ENCODE measurements at places on chromosomes 5 and 9.

DNA sequence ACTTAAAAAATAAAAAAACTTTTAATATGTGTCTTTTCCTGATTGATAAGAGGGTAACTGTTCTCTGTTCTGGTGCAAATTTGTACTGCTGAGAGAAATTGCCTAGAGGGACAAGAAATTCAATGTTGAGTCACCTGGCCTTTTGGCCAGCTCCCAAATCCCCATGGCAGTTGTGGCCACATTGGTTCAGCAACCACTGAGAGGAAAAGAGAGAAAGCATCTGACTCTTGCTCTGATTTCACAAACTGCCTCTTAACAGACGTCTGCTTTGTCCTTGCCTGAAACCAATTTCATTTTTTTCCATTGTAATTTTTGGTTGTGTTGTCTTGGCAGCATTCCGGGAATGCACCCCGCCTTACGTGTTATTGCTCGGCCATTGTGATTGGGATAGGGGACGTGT is 42.4 kb downstream of the NTRK2 start:
- no peaks in the 10 kb centered on the region for H3K27me3 ChIP-seq
- peak; percentile 59 for DNase-seq
- H3K4me1 ChIP-seq: no peaks in the 10 kb centered on the region
- no peaks in the 10 kb centered on the region for H3K36me3 ChIP-seq
- H3K4me3 ChIP-seq: no peak overlapping the region
- H3K27ac ChIP-seq: no peak overlapping the region

GRCh38 chr5:6401410-6401809 is 23.1 kb upstream of the MED10 start:
- no peaks in the 10 kb centered on the region for H3K4me1 ChIP-seq
- H3K4me3 ChIP-seq: no peak overlapping the region
- no peak overlapping the region for H3K27ac ChIP-seq
- DNase-seq: no peak
- no peaks in the 10 kb centered on the region for H3K27me3 ChIP-seq

DNA sequence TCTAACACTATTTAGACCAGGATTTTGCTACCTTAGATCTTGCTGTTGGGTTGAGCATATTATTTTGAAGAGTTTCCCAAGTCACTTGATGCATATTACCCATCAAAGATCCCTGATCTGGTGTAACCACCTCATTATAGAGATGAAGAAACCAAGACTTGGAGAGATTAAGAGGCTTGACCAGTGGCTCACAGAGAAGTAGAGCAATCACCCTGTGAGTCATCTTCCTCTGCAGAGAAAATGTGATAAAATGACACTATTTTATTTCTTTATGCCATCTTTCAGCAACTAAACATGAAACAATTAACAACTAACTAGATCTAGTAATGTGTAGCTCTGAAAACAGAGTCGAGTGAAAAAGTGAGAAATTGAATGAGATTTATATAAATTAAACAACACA is 76.1 kb downstream of the KIF4B start:
- H3K27me3 ChIP-seq: no peaks in the 10 kb centered on the region
- no peaks in the 10 kb centered on the region for H3K4me1 ChIP-seq
- H3K27ac ChIP-seq: no peak overlapping the region

- H3K4me3 ChIP-seq: no peak overlapping the region
- H3K27me3 ChIP-seq: no peaks in the 10 kb centered on the region
- H3K36me3 ChIP-seq: no peaks in the 10 kb centered on the region
These were observed 441.8 kb upstream of the TLE4 start for GRCh38 chr9:79129865-79130480.

DNA sequence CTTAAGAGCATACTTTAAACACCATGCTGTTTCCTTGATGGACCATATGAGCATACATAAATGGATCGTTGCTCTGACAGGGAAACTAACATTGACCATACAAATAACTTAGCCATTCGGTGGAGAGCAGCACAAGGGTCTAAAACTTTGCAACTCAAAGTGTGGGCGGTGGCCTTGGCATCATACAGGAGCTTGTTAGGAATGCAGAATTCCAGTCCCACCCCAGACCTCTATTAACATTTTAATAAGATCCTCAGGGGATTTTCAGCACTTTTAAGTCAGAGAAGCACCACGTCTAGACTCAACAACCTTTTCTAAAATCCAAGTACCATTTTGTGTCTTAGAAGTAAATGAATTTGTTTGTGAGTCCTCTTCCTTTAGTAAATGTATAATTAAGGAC is 260.9 kb downstream of the EBF1 start:
- no peaks in the 10 kb centered on the region for H3K4me1 ChIP-seq
- H3K4me3 ChIP-seq: no peak overlapping the region
- no peak for DNase-seq
- H3K36me3 ChIP-seq: no peaks in the 10 kb centered on the region
- no peak overlapping the region for H3K27ac ChIP-seq

DNA sequence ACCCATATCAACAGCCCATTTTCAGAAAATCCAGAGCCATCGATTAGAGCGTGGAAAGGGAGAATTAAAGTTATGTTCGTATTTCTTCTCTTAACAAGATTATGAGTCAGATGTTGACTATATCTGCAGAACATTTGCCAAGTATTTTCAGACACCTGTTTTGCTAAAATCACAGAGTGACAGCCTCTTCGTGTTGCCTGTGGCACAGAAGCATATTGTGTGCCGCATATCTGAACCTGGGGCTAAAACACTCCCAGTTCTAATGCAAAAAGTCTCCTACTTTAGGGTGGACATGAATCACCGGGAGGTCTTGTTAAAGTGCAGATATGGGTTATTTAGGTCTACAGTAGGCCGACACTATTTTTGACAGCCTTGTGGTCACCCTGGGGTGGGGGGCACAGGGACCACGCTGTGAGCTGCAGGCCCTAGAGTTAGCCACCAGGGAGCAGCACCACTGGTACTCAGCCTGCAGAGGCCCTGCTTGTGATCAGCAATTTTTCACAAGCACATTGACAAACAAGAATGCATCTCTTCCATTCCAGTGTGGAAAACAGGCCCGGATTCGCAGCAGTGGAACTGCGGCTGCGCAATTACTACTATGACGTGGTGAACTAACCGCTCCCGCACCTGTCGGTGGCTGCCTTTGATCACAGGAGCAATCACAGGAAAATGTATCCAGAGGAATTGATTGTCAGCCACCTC is 93.5 kb downstream of the SYK start:
- H3K27ac ChIP-seq: no peak overlapping the region
- H3K4me1 ChIP-seq: no peaks in the 10 kb centered on the region
- DNase-seq: no peak
- H3K4me3 ChIP-seq: no peak overlapping the region
- no peaks in the 10 kb centered on the region for H3K27me3 ChIP-seq

DNA sequence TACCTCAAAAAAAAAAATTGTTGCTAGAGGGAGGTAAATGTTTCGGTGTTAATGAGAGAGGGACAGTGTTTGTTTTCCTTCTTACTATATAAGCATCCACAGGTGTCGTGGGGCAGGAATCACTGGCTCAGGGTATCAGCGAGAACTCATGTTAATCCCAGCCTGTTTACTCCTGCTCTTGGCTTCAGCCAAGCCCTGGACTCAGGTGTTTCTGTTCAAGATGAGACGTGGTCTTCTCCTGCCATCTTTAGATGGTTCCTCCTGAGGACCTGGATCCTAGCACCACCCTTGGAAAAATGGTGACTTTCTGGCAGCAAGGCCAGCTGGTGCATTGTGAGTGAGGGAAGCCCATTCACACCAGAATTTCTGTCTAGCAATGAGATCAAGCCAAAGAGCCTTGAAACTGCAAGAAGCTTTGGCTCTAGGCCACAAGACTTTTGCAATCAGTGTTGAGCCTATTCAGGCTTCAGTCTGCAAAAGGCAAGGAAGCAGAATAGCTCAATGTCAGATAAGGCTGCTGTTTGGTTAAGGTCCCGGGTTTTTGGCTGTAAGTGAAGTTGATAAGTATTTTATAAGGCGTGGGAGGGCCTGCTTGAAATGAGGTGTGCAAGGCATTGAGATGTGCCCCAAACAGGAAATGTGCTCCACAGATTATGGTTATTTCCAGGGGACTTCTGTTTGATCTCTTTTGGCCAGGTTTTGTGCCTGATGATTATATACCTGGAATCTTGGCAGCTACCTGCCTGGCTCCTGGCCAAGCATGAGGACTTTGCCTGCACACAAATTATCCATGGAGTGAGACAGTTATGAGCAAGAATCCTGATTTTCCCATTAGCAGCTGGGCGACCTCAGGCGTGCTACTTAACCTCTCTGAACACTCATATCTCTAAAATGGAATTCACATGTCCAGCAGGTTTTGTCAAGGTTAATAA is 99.8 kb downstream of the TENT4A start:
- no peak overlapping the region for H3K4me3 ChIP-seq
- H3K27me3 ChIP-seq: no peaks in the 10 kb centered on the region
- DNase-seq: peak; percentile 80
- H3K36me3 ChIP-seq: no peaks in the 10 kb centered on the region
- H3K4me1 ChIP-seq: peaks cover 23% of the 10 kb centered on the region

- H3K27ac ChIP-seq: no peak overlapping the region
- DNase-seq: no peak
- H3K27me3 ChIP-seq: no peaks in the 10 kb centered on the region
- no peaks in the 10 kb centered on the region for H3K36me3 ChIP-seq
- H3K4me1 ChIP-seq: no peaks in the 10 kb centered on the region
These were observed 9.6 kb downstream of the TMOD1 start for GRCh38 chr9:97510797-97511654.

- H3K27me3 ChIP-seq: no peaks in the 10 kb centered on the region
- no peak overlapping the region for H3K27ac ChIP-seq
- no peaks in the 10 kb centered on the region for H3K36me3 ChIP-seq
These were observed 499.1 kb upstream of the GRIN3A start for GRCh38 chr9:102237520-102237919.

DNA sequence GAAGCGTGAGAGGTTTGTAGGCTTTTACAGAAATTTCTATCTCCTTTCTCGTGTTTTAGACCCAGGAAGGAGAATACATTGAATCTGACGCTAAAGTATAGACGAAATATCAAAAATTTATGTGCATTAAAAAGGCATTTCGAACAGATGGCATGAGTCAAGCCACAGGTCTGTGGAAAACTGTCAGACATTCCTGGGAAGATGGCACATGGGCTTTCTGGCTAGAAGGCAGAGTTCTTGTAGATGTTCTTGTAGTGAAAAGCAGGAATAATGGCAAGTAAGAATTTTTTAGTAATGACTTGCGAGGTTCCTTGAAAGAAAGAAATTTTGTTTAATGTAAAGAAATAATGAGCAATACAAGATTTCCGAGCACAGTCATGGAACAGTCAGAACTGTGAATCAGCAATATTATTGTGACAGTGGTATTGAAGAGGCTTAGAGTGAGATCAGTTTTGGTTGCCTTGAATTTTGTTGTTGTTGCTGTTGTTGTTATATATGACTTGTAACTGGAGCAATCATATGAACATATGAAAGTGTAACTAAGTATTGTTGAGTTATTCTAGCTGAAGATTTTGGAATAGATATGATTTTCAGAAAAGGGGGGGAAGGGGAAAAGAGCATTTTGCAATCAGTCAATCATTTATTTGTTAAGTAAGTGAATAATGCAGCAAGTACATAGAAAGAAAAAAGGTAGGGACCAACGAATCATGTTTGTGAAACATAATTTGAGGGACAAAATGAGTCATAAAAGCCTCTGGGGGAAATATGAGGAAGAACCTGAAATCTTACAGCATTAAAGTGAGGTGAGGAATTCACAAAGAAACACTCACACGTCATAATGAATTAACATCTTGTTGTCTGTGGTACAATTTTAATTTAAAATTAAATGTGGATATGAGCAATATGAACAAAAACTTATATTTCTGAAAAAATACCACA is 339.0 kb upstream of the CTNND2 start:
- H3K36me3 ChIP-seq: no peaks in the 10 kb centered on the region
- no peak overlapping the region for H3K27ac ChIP-seq
- no peaks in the 10 kb centered on the region for H3K4me1 ChIP-seq
- no peaks in the 10 kb centered on the region for H3K27me3 ChIP-seq
- no peak overlapping the region for H3K4me3 ChIP-seq

- no peak overlapping the region for H3K27ac ChIP-seq
- no peaks in the 10 kb centered on the region for H3K27me3 ChIP-seq
- no peak overlapping the region for H3K4me3 ChIP-seq
- no peaks in the 10 kb centered on the region for H3K36me3 ChIP-seq
- DNase-seq: no peak
These were observed 42.9 kb upstream of the GRIA1 start for GRCh38 chr5:153447534-153447933.

DNA sequence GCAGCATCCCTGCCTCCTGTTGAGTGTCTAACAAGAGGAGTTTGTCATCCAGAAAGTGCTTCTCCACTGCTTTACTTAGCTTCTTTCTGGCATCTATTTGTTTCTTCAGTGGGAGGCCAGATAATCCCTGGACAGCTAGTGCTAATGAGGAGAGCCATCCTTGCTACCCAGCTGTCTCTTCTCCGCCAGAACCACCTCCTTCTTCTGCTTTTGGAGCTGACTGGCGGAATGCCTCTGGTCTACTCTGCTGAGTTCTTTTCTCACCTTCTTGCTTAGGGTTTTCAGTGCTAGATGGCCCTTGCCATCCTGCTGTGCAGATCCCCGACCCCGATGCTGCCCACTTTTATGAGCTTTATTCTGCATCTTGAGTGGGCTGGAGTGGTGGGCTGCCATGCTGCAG is 145.8 kb downstream of the GPBP1 start:
- H3K4me1 ChIP-seq: no peaks in the 10 kb centered on the region
- no peak for DNase-seq
- H3K27ac ChIP-seq: no peak overlapping the region
- H3K27me3 ChIP-seq: no peaks in the 10 kb centered on the region

DNA sequence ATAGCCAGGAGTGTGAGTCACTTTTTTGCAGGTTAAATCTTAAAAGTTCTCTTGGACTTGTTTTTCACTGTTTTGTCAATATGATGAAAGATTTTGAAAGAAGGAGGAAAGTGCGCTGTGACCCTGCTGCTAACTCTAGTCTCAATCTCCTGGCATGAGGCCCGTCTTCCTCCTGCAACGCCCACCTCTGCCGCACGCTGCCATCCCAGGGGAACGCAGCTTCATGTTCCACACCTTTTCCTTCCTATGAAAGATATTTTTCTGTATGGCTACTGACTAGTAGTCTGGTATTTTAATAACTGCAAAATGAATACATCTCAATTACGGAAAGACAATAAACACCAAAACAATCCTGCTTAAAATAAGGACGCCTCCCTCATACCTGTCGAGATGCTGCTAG is 8.3 kb downstream of the PPIC start:
- no peaks in the 10 kb centered on the region for H3K36me3 ChIP-seq
- H3K27ac ChIP-seq: no peak overlapping the region
- no peak for DNase-seq
- H3K4me3 ChIP-seq: no peak overlapping the region

All from stomach (tissue), 19 donors.